ENCODE measurements at places on chromosomes 5 and 9. TPM values are rescaled to one million over a fixed set of nuclear protein-coding genes. Genes with fewer than 3 reads are reported as not detected.

The ATP6V1G1 gene
- 71.8 TPM for total RNA-seq

The JADE2 gene
- total RNA-seq, result 80.0 TPM

The ANKRD18B gene
- total RNA-seq, result 7.3 TPM

The KIAA1958 gene
- 10.4 TPM for total RNA-seq

The CDKN2B gene
- total RNA-seq, result 0.05 TPM

The NMUR2 gene
- total RNA-seq, result not detected

The STK32A gene
- not detected for total RNA-seq

The CATSPER3 gene
- 0.69 TPM for total RNA-seq

The CTXN3 gene
- not detected for total RNA-seq

The PCDHB11 gene
- 1.6 TPM for total RNA-seq

The PCDHB2 gene
- 12.8 TPM for total RNA-seq

The INSL4 gene
- total RNA-seq, result not detected

The NUTM2G gene
- not detected for total RNA-seq

The OBP2A gene
- not detected for total RNA-seq

The TMEM252 gene
- total RNA-seq, result not detected

The PGM5 gene
- 0.21 TPM for total RNA-seq

The CD14 gene
- 2.5 TPM for total RNA-seq

The SLC6A3 gene
- 0.05 TPM for total RNA-seq

The PPP1R26 gene
- total RNA-seq, result 17.5 TPM

The CFAP77 gene
- not detected for total RNA-seq

The CXCL14 gene
- not detected for total RNA-seq

The HCN1 gene
- total RNA-seq, result 0.36 TPM

The CENPH gene
- 35.6 TPM for total RNA-seq
